ENCODE measurements at places on chromosomes 1 and 21.

GRCh38 chr1:164578479-164579200 lies 19.7 kb downstream of the PBX1 start:
- no peak for DNase-seq

GRCh38 chr1:219837274-219837993 lies 90.9 kb downstream of the SLC30A10 start:
- peak; percentile 63 for DNase-seq

GRCh38 chr1:45929257-45929687 lies 125.9 kb downstream of the MAST2 start:
- DNase-seq = peak; percentile 49

DNA sequence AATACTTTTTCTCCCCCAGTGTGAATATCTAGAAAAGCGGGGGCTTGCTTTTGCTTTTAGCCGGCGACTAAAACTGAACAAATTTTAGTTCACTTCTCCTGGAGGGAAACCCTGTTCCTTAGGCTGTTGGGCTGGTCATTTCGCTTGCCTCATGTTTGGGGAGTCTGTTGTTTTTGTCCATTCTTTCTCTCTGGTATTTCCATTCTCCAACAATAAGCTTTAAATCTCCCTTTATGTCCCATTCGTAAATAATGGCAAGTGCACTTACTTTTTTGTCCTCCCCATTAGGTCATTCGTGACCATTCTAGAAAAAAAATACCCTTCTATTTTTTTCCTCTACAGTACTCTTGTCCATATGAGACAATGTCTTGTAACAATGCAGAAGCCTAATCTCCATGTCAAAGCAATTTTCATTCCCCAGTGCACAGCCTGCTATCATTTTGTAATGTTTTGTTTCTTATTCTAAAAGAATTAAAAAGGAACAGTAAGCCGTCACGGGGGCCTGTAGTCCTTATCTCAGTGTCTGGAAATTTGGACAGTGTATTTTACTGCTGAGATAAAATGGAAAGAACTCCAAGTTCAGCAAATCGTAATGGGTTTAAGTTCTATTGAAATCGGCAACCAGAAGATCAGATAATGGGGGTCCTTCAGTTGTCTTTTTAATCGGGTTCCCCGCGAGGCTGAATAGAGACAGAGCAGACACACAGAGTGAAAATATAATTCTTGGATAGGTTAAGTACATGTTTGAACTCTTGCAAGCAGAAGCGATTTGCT lies 21.8 kb downstream of the PROX1 start:
- no peak for DNase-seq

DNA sequence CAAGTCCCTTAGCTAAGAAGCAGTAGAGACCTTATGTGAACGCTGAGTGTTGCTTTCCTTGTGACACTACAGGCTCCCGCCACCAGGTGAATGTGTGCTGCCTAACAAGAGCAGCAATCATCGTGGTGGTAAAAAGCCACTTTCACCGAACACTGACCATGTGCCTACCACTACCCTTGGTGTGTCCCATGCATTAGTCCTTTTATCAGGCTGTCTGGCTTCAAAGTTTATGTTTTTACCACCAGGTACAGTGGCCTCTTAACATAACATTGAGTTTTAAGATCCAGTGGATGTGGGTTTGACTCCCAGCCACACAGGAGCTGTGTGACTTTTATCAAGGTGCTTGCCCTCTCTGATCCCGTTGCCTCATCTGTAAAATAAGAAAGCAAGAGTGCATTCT lies 1.7 kb downstream of the C1QB start:
- DNase-seq = no peak

GRCh38 chr1:95179205-95179986 lies 54.6 kb upstream of the RWDD3 start:
- DNase-seq = no peak

- no peak for DNase-seq
These were observed 66.0 kb upstream of the LMO4 start for GRCh38 chr1:87262688-87263087.

DNA sequence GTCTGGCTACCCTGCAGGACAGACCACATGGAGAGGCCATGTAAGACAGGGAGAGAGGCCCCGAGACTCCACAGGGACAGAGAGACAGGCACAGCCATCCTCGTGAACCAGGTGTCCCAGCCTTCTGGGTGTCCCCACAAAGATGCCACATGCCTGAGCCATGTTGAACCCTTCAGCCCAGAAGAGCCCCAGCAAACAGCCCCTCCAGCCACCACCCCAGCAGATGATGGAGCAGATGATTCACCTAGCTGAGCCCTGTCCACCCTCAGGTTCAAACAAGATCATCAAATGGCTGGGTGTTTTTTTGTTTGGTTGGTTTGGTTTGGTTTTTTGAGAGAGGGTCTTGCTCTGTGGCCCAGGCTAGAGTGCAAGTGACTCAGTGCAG lies 78.7 kb downstream of the DHRS3 start:
- no peak for DNase-seq

DNA sequence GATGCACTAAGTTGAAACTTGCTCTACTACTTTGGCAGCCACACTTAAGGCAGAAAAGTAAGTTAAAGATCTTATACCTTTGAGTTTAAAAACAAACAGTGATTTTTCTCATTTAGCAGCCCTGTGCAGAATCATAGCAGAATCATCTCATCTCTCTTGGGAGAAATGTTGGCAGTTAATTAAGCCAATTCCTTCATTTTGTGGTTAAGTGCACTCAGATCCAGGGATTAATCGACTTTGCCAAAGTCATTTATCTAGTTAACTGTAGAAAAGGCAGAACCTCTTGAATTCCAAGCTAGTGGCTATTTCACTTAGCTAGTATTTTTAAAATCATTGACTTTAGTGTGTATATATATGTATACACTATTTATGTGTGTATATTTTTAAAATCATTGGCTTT lies 125.0 kb downstream of the GPR52 start:
- no peak for DNase-seq

- no peak for DNase-seq
These were observed 27.9 kb upstream of the HJV start for GRCh38 chr1:146049436-146049835.

DNA sequence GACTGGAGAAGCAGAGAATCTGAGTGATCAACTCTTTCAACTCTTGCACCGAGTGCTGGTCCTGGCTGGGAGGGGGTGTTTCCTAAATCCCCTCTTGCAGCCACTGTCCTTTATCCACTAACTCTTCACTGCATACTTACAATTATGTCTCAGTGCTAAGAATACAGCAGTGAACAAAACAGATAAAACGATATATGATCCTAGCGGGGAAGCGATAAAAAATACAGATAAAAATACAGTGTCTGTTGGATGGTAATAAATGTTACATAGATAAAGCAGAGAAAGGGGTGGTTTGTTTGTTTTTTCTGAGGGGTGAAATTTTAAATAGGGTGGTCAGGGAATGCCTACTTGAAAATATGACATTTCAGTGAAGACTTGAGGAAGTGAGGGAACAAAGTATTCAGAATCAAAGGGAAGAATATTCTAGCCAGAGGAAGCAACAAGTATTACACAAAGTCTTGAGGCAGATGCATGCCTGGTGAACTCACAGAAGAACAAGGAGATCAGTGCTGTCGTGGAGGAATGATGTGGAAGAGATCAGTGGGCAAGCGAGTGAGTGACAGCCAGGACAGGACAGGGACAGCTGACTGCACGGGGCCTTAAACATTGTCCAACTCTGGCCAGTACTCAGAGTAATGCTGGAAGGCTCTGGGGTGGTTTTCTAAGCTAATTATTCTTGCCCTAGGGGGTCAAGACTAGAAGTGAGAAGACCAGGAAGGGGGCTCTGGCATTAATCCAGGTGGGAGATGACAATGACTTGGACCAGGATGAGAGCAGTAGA lies 110.0 kb downstream of the APP start:
- no peak for DNase-seq

GRCh38 chr1:204345438-204345841 lies 14.3 kb downstream of the PLEKHA6 start:
- DNase-seq = no peak

- DNase-seq = no peak
These were observed 50.5 kb upstream of the GADD45A start for GRCh38 chr1:67634396-67634935.

DNA sequence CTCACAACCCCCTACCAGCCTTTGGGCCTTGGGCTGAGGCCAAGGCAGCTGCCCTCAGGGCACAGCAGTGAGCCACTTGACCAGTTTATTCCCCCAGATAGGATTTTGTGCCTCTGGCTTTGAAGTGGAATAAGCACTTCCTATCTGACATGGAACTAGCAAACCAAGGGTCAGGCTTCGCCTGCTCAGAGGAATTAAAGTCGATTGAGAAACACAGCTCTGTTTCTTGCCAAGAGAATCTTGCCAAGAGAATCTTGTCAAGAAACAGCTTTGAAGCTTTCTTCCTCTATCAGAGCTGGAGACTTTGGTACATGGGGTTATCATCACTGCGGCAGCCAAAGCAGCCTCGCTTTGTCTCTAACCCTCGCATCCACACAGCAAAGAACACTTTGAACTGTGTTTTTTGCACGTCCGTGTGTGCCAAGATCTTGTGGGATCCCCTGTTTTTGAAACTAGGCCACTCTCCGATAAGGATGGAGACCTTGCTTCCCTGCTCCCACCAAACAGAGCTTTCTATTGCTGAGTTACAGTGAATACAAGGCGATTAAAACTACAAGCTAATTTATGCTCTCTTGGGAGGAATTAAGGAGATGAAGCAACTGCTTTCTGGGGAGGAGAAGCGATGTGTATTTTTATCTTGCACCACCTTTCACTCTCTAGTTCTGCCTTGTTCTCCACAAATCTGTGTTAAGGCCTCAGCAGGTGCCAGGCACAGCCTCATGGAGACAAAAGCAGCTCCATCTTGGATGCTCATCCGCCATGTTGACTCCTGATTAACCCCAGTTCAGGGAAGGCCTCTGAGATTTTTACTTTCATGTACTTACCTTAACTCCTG lies 67.3 kb downstream of the RHOU start:
- DNase-seq = no peak

- DNase-seq = peak; percentile 26
These were observed 20.9 kb downstream of the MCOLN3 start for GRCh38 chr1:85027242-85027983.

GRCh38 chr21:27426196-27426595 lies 459.3 kb upstream of the ADAMTS5 start:
- DNase-seq = no peak

- DNase-seq = no peak
These were observed 558 bp upstream of the BTG3 start for GRCh38 chr21:17613242-17613676.

DNA sequence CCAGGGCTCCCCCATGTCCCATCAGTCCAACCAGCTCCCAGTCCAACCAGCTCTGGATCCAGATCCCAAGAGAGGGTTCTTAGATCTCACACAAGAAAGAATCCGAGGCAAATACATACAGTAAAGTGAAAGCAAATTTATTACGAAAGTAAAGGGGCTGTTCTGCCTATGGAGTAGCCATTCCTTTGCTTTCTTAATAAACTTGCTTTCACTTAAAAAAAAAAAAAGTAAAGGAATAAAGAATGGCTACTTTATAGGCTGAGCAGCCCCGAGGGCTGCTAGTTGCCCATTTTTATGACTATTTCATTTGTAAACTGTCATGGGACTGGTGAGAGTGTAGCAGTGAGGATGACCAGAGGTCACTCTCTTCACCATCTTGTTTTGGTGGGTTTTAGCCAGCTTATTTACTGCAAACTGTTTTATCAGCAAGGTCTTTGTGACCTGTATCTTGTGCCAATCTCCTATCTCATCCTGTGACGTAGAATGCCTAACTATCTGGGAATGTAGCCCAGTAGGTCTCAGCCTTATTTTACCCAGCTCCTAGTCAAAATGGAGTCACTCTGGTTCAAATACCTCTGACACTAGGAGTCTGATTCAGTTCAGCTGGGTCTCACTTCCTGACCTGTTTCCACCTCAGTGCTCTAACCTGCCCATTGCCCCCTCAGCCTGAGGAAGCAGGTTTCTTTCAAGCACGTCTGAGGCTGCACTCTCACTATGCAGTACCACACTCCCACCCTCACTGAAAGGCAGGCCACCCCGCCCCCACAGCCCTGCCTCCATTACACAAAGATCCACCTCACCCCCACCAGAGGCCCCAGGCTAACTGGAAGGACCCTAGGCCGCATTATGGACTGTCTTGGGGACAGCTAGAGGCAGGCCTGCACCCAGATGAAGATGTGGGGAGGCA lies 26.5 kb upstream of the ATP2B4 start:
- DNase-seq = no peak

- no peak for DNase-seq
These were observed 85.5 kb downstream of the SYT2 start for GRCh38 chr1:202624781-202625108.

DNA sequence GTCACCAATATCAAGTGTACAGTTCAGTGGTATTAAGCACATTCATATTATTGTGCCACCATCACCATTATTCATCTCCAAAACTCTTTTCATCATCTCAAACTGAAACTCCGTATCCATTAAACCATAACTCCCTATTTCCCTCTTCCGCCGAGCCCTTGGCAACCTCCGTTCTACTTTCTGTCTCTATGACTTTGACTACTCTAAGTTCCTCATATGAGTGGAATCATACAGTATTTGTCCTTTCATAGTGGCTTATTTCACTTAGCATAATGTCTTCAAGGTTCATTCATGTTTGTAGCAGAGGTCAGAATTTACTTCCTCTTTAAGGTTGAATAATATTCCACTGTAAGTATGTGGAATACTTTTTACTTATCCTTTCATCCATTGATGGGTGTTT lies 21.7 kb downstream of the SELP start:
- DNase-seq = no peak

GRCh38 chr1:83554174-83554573 lies 444.8 kb downstream of the TTLL7 start:
- no peak for DNase-seq

- DNase-seq = no peak
These were observed 36.2 kb downstream of the ZSWIM5 start for GRCh38 chr1:45170151-45170742.

DNA sequence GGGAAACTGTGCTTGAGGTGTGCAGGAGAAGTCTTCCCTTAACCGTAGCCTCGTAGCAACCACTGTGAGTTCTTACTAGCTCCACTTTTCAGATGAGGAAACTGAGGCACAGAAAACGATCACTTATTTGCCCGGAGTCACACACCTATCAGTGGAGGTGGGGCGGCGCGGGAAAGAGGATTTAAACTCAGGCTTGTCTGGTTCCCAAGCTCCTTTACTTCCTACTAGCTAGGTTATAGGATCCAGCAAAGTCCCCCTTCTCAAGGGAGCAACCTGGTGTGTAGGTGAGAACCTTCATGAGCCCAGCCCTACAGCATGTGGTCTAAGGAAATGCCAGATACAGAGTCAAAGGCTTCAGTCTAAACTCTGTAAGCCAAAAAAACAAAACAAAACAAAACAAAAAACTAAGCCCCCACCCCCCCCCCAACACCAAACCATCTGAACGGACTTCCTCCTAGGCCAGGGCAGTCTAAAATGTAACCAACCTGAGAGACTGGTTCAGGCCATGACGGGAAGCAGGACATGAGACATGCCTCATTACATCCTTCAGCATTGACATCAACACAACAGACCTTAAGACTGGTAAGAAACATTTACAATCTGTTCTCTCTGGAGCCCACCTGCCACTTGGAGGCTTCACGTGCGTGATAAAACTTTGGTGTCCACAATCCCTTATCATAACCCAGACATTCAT lies 709 bp upstream of the FBXO42 start:
- DNase-seq = no peak

DNA sequence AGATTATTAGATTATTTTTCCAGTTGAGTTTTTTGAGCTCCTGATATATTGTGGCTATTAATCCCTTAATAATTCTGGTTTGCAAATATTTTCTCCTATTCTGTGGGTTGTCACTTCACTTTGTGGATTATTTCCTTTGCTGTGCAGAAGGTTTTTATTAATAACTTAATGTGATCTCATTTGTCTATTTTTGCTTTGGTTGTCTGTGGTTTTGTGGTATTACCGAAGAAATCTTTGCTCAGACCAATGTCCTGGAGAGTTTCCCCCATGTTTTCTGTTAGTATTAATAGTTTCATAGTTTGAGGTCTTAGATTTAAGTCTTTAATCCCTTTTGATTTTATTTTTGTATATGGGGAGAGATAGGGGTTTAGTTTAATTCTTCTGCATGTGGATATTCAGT lies 7.1 kb upstream of the TBX19 start:
- no peak for DNase-seq

All from SW480 (cell line).